ENCODE measurements at places on chromosomes 2 and 18. TPM values are rescaled to one million over a fixed set of nuclear protein-coding genes. Genes with fewer than 3 reads are reported as not detected.

The AOX1 gene
- total RNA-seq = 2.2 TPM

The TTN gene
- 1.0 TPM for total RNA-seq

The FBXO15 gene
- total RNA-seq = 2.2 TPM

The EVX2 gene
- total RNA-seq = 0.09 TPM

The FEV gene
- total RNA-seq = 0.29 TPM

The UGT1A4 gene
- total RNA-seq = not detected

The PSTPIP2 gene
- 10.6 TPM for total RNA-seq

The AQP12A gene
- not detected for total RNA-seq

The MC4R gene
- not detected for total RNA-seq

The SIX2 gene
- total RNA-seq = 0.11 TPM

The UGT1A10 gene
- not detected for total RNA-seq

The FAHD2A gene
- 43.3 TPM for total RNA-seq

The RAB6C gene
- 0.16 TPM for total RNA-seq

The DYNC2LI1 gene
- 31.0 TPM for total RNA-seq

The FBLN7 gene
- 1.9 TPM for total RNA-seq

The PAX8 gene
- total RNA-seq = 0.13 TPM

The IL36A gene
- not detected for total RNA-seq

The GRHL1 gene
- 9.7 TPM for total RNA-seq

The KLHL41 gene
- 0.56 TPM for total RNA-seq

The BMP10 gene
- not detected for total RNA-seq

The SCG2 gene
- total RNA-seq = 2.3 TPM

The CPO gene
- not detected for total RNA-seq

The DSG1 gene
- 0.09 TPM for total RNA-seq

The GAL3ST2 gene
- total RNA-seq = 0.86 TPM

The TMEM131 gene
- total RNA-seq = 46.9 TPM

The DSG4 gene
- 0.09 TPM for total RNA-seq

The GCG gene
- 0.36 TPM for total RNA-seq

The B4GALT6 gene
- total RNA-seq = 46.3 TPM

The NR4A2 gene
- total RNA-seq = 2.1 TPM

The NCKAP5 gene
- total RNA-seq = 2.1 TPM

The KRTCAP3 gene
- 26.1 TPM for total RNA-seq

The CCDC74B gene
- 7.1 TPM for total RNA-seq

The CNPPD1 gene
- total RNA-seq = 28.2 TPM

The TNFAIP6 gene
- 1.2 TPM for total RNA-seq

The MSH6 gene
- total RNA-seq = 132 TPM

The CHRND gene
- total RNA-seq = not detected

The DNAJB2 gene
- 43.4 TPM for total RNA-seq

The SOX11 gene
- total RNA-seq = 46.2 TPM

The SERPINB3 gene
- not detected for total RNA-seq

The SDC1 gene
- total RNA-seq = 45.5 TPM

The DOK6 gene
- 5.1 TPM for total RNA-seq

The PCARE gene
- total RNA-seq = 0.22 TPM

The SPATA3 gene
- not detected for total RNA-seq

The SCN2A gene
- 1.9 TPM for total RNA-seq

The SLC38A11 gene
- total RNA-seq = 0.59 TPM

The RTN4 gene
- 178 TPM for total RNA-seq

The NOSTRIN gene
- total RNA-seq = 0.90 TPM
